ENCODE measurements at places on chromosomes 16 and 17. TPM values are rescaled to one million over a fixed set of nuclear protein-coding genes. Genes with fewer than 3 reads are reported as not detected.

Gene TLCD2
- 0.95 TPM for total RNA-seq

Gene KRT25
- not detected for total RNA-seq

Gene BICDL2
- total RNA-seq: not detected

Gene KRTAP1-5
- total RNA-seq: 2.5 TPM

Gene KRT24
- total RNA-seq: not detected

Gene STH
- total RNA-seq: not detected

Gene DPEP1
- 6.2 TPM for total RNA-seq

Gene TBC1D28
- not detected for total RNA-seq

Gene KRTAP4-5
- not detected for total RNA-seq

Gene PRPF8
- 73.3 TPM for total RNA-seq

GRCh38 chr16:89741342-89742014, 20.1 kb downstream of the ZNF276 start:
- no peak for DNase-seq

GRCh38 chr17:60599220-60599619, 773 bp upstream of the PPM1D start:
- DNase-seq: no peak

GRCh38 chr16:10981697-10982216, 37.4 kb downstream of the CLEC16A start:
- no peak for DNase-seq

DNA sequence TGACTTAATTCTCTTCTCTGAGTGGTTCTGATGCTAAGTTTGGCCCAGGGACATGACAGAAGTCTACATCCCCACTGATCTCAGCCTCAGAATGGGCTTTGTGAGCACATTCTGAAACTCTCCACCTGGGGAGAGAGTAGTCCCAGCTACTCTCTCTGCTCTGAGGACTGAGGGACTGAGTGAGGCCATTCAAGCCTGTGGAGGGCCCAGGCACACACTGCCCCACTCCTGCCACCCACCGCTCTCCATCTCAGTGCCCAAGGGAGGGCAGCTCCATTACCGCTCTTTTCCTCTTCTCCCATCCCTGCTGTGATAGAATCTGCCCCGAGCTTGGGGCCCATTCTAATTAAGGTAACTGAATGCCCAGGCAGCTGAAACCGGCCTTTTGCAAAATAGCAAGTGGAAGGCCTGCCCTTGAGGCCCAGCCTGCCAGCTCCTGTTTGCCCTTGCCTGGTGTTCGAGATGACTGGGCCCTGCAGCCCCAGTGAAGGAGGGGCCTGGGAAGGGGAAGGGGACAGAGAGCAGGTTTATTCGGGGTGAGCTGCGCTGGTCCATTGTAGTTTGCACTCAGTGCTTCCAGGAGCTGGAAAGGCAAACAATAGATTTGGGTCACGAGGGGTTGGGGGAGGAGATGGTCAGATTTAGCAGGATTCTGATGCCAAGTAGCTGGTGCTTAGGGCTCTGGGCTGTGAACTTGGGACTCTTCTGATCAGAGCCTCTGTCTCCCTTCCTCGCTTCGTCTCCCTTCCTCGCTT, 76.2 kb downstream of the RAB11FIP4 start:
- DNase-seq: no peak

DNA sequence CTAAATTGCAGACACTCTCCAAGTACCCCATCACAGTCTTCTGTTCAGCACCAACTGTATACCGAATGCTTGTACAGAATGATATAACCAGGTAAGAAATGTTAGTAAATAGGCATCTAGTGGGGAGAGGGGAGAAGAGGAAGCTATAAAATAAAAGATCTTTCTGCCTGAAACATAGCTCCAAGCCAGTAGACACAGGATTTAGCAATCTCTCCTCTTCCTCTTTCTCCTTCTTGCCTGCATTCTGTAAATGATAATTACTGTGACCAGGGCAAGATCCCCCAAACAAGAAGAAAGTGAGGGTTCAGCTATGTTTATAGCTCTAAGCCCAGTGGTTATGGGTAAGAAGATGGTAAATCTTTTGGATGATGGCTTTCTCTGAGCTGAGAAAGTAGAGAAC, 17.9 kb downstream of the ACSM3 start:
- DNase-seq: no peak

- no peak for DNase-seq
These were observed 914 bp downstream of the MAP1LC3B start for GRCh38 chr16:87392821-87393679.

DNA sequence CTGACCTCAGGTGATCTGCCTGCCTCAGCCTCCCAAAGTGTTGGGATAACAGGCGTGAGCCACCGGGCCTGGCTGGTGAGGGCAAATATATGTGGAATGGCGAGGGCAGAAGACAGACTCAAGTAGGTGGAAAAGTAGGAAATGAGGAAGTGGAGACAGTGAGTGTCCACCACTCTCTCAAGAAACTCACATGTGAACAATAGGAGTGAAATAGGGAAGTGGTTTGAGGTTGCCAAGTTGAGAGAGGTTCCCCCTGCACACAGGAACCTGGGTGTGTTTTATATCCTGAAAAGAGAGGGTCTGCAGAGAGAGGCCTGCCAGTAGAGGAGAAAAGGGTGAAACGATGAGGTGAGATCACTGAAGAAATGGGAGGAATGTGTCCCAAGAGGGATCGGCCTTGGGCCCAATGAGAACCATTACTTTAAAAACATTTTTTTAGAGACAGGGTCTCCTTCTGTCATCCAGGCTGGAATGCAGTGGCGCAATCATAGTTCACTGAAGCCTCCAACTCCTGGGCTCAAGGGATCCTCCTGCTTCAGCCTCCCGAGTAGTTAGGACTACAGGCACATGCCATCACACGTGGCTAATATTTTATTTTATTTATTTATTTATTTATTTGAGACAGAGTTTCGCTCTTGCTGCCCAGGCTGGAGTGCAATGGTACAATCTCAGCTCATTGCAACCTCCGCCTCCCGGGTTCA, 17.1 kb upstream of the CORO1A start:
- no peak for DNase-seq

DNA sequence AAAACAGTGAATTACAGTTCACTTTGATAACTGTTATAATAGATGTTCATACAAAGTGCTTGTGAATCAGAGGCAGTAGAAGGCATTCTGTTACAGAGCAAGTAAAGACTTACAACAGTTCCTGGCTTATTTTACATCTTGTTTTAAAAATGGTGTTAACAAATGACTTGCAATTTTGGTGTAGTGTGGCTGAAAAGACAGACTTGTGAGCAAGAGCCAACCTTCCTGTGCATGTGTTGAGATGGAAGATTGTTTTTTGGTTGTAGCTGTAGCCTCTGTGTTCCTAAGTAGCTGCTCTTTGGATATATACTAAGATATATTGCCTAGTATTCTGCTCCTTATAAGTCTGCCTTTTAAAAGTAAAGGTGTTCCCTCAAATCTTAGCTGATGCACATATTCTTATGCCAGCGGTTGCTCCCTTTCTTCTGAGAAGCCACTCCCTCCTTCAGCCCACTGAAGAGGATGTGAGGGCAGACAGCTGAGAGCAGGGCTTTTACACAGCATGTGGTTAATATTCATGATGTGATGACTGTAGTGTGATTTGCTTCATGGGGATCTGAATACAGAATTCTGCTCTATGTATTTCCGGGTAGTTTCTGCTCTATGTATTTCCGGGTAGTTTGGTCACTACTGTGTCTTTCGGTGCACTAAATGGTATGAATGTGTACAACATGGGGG, 182.3 kb downstream of the PHKB start:
- DNase-seq: no peak

- no peak for DNase-seq
These were observed 77.6 kb downstream of the CMIP start for GRCh38 chr16:81522108-81522701.
